ENCODE measurements at places on chromosomes 4 and X. TPM values are rescaled to one million over a fixed set of nuclear protein-coding genes. Genes with fewer than 3 reads are reported as not detected.

CLDN22 gene
- total RNA-seq = not detected

BEX3 gene
- total RNA-seq = 313 TPM

CXCL10 gene
- not detected for total RNA-seq

DNA sequence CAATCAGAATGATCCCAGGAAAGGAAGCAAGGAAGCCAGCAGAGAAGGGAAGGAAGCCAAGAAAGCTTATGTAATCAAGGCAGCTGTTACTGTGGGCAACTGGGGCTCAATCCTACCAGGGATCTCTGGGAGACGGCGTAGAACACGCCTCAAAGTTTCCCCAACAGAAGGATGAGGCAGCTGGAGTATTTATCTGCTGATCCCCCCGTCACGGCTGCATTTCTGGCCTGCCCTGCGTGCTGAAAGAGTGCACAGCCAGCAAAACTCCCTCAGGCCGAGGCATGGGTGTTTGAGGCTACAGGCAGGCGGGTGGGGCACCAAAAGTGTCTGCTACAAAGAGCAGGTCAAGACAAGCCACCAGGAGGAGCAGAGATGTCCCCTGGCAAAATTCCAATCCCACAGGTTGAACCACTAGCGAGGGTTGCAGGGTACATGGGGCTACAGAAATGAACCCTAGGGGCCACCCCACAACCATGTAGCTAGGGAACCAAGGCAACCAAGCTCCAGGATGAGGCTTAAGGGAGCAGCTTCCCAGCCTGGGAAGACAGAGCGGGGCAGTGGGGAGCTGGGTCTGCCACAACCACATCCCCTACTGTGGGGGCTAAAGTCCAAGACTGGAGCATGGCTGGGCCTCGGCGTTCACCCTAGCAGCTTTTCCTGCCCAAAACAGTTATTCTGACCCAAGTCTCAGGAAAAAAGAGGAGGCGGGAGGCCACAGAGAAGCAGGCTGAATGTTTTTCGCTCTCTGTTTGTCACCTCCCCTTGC is 113.4 kb downstream of the BCOR start:
- DNase-seq = no peak

- no peak for DNase-seq
These were observed 23.7 kb downstream of the TAPT1 start for GRCh38 chr4:16202598-16202997.

DNA sequence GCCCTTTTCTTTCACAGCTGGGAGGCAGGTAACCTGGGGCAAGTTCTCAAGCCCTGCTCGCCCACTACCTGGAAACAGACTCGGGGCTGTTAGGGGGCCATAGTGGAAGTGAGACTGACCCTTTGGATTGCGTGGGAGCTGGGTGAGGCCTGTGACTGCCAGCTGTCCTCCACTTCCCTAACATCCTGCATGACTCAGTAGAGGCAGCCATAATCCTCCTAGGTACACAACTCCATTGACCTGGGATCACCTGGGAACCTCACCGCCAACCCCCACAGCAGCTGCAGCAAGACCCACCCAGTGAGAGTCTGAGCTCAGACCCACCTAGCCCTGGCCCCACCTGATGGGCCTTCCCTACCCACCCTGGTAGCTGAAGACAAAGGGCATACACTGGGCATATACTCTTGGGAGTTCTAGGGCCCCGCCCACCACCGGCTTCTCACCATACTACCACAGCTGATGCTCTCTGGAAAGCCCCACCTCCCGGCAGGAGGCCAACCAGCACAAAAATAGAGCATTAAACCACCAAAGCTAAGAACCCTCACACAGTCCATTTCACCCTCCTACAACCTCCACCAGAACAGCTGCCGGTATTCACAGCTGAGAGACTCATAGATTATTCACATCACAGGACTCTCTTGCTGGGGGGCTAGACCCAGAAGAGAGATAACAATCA is 61.1 kb upstream of the DCTD start:
- DNase-seq = no peak

DNA sequence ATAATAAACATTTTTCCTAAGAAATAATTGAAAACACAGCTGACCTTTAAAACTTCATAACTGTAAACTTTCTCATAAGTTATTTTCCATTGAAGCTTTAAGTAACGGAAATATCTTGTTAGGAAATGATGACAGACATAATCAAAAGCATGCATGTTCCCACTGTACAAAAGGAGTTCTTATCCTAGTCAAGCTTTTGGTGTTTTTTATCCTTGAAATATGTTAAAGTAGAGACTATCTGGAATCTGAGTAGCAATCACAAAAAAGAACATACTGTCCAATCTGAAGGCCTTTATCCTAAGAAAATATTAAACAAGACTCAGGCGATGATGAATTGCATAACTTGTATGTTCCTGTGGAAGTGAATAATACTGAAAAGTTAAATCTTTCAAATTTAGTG is 14.4 kb downstream of the GEMIN8 start:
- no peak for DNase-seq

- DNase-seq = no peak
These were observed 246.3 kb downstream of the PPP3CA start for GRCh38 chr4:101101072-101101471.

- no peak for DNase-seq
These were observed 10.9 kb upstream of the PCDH18 start for GRCh38 chr4:137543198-137543597.

GRCh38 chr4:159242427-159242826 is 139.5 kb downstream of the RAPGEF2 start:
- DNase-seq = no peak

DNA sequence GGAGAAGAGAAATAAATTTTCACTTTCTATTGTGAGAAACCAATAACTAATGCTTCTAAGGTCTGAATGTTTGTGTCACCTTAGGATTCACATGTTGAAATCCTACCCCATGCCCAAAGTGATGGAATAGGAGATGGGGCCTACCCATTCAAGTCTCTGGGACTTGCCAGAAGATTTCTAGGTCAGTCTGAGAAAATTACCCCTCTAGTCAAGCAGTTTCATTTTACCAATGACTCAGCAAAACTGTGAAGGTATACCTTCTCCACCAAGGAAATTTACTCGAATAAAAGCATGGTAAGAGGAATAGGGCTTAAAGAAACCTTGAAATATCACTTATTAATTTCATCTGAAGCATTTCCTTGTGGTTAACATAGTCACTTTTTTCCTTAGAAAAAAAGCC is 23.5 kb upstream of the PAPSS1 start:
- DNase-seq = no peak

- no peak for DNase-seq
These were observed 422.6 kb upstream of the TENM3 start for GRCh38 chr4:181820553-181820952.

GRCh38 chrX:15451913-15452312 is 41.2 kb downstream of the PIR start:
- no peak for DNase-seq

DNA sequence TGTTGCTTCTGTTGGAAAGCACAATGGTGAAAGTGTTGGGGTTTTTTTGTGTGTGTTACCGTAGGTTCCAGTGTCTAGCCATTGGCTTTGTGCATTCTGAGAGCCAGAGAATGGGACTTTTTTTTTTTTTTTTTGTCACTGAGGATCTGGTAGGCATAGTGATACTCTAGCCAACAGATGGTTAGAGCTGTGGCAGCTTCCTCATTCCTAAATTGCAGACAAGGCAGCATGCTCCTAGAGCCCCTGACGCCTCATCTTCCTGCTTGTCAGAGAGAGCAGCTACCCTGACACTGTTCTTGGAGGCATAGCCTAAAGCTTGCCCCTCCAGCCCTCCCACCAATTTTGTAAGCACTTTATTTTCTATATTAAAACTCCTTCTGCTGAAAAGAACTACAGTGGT is 27.0 kb downstream of the ARHGEF9 start:
- DNase-seq = no peak
